8988T (cell line): ENCODE measurements at places on chromosomes 7 and 10.

DNA sequence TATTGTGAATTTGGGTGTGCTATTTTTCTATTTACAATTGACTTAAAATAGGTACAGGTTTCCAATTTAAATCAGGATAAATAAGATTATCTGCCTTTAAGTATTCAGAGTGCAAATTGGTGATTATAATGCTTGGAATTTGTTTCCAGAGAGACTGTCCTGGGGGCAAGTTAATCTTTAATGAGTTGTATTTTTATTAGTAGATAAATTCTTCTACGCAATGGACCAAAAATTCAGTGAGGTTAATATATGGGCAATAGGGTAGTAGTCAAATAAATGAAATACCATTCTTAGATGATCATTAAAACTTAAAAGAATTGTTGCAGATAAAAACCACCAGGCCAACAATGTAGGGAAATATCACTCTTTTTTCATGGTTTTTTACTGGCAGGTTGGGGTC is 3.4 kb downstream of the BICC1 start:
- DNase-seq, result no peak

GRCh38 chr10:109430043-109430760 is 493.1 kb downstream of the XPNPEP1 start:
- DNase-seq, result no peak

DNA sequence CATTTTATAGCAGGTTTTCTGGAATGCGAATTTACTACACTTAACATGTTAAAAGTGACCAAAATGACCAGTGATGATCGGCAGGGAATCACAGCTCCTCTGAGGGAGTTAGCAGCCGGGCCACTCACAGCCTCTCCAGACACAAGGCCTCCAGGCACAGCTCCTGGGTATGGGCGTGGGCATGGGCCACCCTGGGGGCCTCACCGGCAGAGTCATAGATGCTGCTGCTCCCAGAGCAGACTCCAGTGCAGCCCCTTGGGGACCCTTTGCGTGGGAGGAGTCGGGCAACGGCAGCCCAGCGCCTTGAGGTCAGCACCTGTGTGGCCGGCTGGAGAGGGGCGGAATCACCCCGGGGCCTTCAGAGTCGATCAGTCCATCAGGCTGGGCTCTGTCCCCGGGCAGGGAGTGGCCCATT is 8.6 kb downstream of the KNDC1 start:
- DNase-seq, result no peak

DNA sequence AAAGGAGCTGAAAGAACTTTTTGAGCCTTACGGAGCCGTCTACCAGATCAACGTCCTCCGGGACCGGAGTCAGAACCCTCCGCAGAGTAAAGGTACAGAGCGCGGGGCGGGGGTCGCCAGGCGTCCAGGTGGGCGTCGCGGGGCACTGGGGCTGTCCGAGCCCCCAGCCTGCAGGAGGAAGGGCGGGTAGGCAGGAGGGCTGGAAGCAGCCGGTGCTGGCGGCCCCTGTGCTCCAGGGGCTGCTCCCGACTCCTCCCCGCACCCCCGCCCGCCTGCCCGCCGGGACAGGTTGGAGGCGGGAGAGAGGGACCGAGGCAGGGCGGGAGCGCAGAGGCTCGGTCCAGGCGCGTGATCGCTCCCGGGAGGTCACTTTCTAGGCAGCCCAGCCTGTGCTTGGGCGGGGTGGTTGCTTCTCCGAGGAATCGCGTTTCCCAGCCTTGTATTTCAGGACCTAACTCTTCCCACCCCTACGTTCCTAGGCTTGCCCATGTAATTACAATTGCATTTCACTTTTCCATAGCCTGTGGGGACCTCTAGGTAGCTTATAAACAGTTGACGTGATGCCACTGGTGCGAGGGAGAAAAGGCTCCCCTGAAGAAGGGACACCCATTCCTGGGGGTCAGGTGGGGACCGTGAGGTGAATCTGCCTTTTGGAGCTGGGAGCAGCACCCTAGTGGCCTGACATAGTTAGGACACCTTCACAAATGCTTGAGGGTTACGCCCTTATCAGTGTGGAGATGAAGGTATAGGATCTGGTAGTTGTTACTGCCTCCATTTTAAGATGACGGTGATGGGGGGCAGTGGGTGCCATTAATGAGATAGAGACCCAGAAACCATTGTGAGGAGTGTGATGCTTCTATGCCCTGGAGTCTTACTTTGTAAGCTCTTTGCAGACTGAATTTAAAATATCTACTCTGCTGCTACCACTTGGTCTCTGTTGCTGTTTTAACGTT is 148.2 kb downstream of the CELF2 start:
- no peak for DNase-seq

DNA sequence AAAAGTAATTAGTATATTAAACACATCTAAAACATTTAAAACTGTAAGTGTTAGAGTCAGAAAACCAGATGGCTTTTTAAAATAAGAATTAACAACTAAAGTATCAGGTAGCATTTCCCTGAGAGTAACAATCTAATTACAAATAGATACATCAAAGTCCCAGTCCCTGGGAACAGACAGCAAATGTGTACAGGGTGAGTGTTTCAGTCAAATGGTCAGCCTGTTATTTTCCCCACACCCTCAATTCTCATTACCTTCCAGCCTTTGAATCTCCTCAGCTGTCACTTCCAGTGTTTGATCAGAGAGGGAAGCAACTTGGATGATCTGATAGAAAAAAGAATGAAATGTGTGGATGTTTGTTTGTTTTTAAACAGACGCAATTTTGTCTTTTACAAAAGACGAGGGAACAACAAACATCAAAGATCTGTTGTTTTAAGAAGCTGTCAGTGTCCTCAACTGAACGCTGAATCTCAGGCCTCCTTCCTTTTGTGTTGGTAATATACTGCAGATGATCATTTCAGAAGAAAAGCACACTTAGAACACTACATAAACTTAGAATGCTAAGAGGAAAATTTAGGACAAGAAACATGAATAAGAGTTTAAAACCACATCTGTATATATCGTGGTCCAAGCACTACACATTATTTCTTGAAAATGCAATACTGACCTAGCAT is 29.8 kb downstream of the CEP41 start:
- no peak for DNase-seq

DNA sequence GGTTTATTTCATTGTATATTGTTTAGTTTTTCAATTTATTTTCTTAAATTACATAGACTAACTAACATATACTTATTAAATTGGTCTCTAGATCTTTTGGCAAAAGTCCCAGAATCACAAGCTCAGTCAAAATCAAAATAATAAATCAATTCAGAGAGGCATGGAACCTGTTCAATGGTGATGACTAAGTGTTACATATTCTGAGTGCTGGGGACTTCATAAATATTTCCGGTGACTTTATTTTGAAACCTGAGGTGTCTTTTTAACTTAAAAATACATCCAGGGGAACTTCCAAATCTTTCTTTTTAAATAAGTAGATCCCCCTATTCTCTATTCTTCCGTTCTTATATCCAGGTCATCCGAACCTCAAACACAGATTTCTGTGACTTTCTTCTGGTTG is 89.6 kb upstream of the ZNF804B start:
- no peak for DNase-seq

DNA sequence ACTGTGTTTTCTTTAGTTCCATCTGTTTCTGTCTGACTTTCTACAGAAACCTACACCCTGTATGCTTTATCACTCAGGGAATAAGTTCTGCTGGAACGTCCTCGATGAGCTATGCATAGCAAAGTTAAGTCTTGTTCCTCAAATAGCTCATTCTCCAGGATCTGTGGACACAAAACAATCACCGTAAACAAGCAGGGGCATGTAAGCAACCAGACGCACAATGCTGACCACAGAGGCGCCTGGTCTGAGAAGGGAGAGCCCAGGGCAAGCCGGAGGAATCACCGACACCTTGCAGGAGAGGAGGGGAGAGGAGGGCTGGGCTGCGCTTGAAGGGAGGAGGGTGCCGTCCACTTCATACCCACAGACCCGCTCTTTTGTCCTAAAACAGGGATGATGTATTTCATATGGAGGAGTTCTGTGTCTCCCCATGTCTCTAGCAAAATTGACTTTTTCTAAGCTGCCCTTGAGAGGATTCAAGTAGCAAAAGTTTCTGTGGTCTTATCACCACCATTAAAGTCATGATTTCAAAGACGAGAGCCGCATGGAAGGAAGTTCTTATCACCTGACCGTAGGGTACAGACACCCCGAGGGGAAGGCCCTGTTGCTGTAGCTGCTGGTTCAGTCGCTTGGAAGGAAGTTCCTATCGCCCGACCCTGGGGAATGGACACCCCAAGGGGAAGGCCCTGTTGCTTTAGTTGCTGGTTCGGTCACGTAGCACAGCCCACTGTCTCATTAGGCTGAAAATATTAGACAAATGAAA is 14.3 kb downstream of the CALML3 start:
- no peak for DNase-seq

GRCh38 chr10:21264271-21264670 is 261.2 kb downstream of the SKIDA1 start:
- DNase-seq, result no peak

GRCh38 chr10:70901276-70901878 is 13.0 kb upstream of the PCBD1 start:
- no peak for DNase-seq

DNA sequence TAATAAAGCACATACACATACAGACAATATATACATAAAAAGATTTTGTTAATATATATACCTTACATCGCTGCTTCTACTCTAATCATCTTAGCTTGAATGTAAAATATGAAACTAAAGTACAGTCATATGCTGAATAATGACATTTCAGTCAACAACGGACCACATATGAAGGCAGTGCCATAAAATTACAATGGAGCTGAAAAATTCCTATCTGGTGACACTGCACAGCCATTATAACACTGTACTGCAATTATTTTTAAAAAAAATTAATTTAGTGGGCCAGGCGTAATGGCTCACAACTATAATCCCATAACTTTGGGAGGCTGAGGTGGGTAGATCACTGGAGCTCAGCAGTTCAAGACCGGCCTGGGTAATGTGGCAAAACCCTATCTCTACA is 122.3 kb downstream of the JMJD1C start:
- no peak for DNase-seq
